HFF-Myc (cell line): ENCODE measurements at places on chromosomes 13 and 19.

GRCh38 chr19:49116544-49116943, 2.4 kb downstream of the LIN7B start:
- DNase-seq = no peak

- DNase-seq = no peak
Observed at GRCh38 chr19:39969266-39969665, 1.7 kb upstream of the PSMC4 start.

- DNase-seq = no peak
Observed at GRCh38 chr19:40539070-40539469, 37.6 kb upstream of the SHKBP1 start.

DNA sequence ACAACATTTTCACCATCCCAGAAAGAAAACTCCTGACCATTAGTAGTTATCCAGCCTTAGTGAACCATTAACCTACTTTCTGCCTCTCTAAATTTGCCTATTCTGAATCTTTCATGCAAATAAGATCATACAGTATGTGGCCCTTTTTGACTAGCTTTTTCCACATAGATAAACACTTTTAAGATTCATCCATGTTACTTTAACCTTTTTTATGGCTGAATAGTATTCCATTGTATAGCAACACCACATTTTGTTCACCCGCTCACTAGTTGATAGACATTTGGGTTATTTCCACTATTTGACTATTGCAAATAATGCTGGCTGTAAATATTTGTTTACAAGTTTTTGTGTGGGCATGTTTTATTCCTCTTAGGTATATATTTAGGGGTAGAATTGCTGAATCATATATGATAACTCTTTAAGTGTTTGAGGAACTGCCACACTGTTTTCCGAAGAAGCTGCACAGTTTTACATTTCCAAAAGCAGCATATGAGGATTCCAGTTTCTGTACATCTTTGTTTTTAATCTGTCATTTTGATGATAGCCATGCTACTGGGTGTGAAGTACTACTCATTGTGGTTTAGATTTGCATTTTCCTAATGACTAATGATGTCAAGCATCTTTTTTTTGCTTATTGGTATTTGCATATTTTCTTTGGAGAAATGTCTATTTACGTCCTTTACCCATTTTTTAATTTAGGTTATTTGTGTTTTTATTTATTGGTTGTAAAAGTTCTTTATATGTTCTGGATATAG, 17.1 kb downstream of the COG6 start:
- DNase-seq = no peak

DNA sequence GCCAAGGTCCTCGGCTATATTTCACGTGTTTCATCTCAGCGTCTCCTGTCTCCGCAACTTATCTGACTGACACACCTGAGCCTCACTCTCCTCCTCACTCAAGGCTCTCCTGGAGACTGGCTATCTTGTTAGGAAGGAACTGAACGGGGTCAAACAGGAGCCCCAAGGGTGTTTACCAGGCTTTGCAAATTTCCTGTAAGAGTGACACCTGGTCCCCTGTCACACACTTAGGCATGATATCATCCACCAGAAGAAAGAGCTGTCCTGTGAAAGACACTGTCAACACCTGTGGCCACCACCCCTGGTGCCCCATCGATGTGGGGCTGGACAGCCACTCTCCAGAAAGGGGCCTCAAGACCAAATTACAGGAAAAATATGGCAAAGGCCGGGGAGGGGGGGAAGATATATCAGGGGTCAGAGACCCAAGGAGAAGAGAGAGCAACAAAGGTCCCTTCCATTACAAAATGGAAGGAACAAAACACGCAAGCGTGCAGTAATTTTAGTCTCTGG, 2.9 kb downstream of the CD70 start:
- DNase-seq = no peak

GRCh38 chr19:8690753-8691539, 7.6 kb downstream of the ACTL9 start:
- no peak for DNase-seq

GRCh38 chr19:47309608-47310007, at the start of gene C5AR1:
C5AR1 (plus strand) TSS chr19:47309861; CDS start chr19:47309896, 35 bp downstream.
- DNase-seq = no peak

DNA sequence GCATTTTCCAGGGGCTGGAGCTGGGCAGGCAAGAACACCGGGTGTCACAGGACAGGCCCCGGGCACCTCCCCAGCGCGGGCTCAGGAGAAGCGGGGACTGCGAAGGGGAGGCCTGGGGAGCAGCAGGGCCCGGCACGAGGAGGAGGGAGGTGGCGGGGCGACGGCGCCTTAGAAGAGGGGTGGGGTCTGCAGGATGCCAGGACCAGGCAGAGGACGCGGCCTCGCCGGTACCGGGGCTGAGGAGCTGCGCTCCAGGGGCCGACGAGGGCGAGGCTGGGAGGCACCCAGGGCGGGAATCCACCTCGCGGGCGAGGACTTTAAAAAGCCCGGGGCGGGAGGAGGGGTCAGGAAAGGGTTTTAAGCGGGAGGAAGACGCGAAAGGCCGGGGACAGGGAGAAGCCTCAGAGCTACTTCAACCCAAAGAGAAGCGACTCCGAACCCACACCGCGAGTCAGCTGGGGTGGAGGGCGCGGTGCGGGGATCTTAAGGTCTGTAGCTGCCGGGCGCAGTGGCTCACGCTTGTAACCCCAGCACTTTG, 665 bp downstream of the ZNF347 start:
- no peak for DNase-seq

- DNase-seq = no peak
Observed at GRCh38 chr19:39677961-39678889, 22.5 kb downstream of the LGALS16 start.

- DNase-seq = no peak
Observed at GRCh38 chr19:2354670-2355069, 5.4 kb upstream of the TMPRSS9 start.

GRCh38 chr13:113796211-113796963, 37.4 kb downstream of the TMEM255B start:
- DNase-seq = no peak

DNA sequence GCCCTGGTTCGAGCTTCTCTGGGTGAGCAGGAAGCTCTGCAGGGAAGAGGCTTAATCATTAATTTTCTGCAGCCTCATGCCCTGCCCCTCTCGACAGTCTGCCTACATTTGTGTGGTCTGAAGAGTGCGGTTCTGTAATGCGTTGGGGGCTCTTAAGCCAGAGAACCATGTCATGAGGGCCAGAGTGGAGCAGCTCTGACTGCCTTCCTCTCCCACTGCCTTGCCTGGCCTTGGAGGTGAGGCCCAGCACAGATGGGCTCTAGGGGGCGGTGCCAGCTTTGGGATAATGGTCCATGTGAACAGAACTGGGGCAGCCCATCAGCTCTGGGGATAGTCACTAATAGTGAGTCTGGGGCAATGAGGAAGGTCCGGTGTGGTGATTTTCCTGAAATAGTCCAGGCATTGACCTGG, 5.7 kb downstream of the FGF9 start:
- no peak for DNase-seq

GRCh38 chr19:32824191-32824751, 45.3 kb downstream of the SLC7A9 start:
- DNase-seq = no peak

DNA sequence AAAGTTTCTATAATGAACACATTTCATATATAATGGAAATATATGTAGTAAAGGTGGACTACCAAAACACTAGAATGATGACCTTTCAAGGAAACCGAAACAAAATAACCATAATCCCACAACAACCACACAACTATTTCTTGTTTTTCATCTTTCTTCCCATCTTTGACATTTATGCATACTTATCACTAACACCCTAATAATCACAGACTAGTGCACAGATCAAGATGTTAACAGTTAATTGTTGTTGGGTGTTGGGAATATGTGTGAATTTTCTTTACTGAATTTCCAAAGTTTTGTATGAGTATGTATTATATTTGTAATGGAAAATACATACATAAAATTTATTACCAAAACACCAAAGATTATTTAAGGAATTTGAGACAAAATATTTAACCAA, 30.3 kb downstream of the PEG3 start:
- no peak for DNase-seq

- no peak for DNase-seq
Observed at GRCh38 chr19:39031368-39032062, 834 bp downstream of the FBXO27 start.

- no peak for DNase-seq
Observed at GRCh38 chr13:36343766-36344165, 2.4 kb downstream of the SPART start.

GRCh38 chr13:83618966-83619365, 263.3 kb downstream of the SLITRK1 start:
- no peak for DNase-seq

GRCh38 chr13:21736926-21737325, 66.1 kb downstream of the FGF9 start:
- DNase-seq = no peak

- no peak for DNase-seq
Observed at GRCh38 chr19:18366021-18366435, 19.9 kb upstream of the GDF15 start.

DNA sequence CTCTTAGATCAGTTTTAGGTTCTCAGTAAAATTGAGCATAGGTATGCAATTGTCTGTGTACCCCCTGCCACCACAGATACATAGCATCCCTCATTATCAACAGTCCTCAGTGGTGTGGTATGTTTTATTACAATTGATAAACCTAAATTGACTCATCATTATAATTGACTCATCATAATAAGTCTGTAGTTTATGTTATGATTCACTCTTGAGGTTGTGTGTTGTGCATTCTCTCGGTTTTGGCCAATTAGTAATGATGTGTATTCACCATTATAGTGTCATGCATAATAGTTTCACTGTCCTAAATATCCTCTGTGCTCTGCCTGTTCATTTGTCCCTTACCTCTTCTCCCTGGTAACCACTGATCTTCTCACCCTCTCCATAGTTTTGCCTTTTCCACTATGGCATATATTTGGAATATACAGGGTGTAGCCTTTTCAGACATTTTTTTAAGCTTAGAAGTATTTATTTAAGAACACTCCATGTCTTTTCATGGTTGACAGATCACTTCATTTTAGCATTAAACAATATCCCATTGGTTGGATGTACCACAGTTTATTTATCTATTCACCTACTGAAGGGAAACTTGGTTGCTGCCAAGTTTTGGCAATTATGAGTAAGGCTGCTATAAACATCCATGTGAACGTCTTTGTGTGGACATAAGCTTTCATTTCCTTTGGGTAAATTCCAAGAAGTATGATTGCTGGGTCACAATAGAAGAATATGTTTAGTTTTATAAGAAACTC, 1620.6 kb upstream of the MIR17HG start:
- no peak for DNase-seq

DNA sequence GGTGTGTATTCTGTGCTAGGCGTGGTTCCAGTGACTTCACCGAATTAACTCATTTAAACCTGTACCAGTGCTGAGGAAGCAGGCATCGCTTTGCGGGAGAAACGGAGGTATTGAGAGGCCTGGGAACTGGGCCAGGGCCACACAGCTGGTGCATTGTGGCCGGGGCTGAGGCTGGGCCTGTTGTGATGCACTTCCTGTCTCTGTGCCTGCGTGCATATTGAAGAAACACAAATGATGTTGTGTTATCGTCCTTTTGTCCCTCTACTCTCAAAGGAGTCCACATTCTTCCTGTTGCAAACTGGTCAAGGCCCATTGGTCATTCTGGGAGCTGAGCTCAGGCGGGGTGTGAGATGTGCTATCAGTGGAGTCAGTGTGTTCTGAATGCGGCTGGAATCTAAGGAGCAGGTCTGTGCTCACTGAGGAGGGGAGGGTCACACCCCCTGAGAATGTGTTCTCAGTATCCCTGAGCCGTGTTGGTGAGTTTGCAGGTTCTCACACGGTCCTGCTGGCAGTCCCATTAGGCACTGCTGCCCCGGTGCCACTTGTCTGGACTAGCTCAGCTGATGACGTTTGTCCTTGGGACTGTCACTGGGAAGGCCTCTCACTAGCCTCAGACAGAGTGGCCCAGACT, 62.1 kb downstream of the ARHGEF7 start:
- DNase-seq = no peak

- no peak for DNase-seq
Observed at GRCh38 chr19:5065663-5066093, 96.8 kb downstream of the KDM4B start.

GRCh38 chr19:50022823-50023222, 2.3 kb downstream of the VRK3 start:
- DNase-seq = no peak

GRCh38 chr13:97390941-97391600, 42.9 kb upstream of the RAP2A start:
- DNase-seq = no peak

- no peak for DNase-seq
Observed at GRCh38 chr19:35154525-35155406, at the start of gene FXYD5. FXYD5 (plus strand) TSS chr19:35154735; CDS start chr19:35155551, 816 bp downstream.

- DNase-seq = peak; percentile 27
Observed at GRCh38 chr13:114025714-114026431, 52.0 kb upstream of the C13orf46 start.

DNA sequence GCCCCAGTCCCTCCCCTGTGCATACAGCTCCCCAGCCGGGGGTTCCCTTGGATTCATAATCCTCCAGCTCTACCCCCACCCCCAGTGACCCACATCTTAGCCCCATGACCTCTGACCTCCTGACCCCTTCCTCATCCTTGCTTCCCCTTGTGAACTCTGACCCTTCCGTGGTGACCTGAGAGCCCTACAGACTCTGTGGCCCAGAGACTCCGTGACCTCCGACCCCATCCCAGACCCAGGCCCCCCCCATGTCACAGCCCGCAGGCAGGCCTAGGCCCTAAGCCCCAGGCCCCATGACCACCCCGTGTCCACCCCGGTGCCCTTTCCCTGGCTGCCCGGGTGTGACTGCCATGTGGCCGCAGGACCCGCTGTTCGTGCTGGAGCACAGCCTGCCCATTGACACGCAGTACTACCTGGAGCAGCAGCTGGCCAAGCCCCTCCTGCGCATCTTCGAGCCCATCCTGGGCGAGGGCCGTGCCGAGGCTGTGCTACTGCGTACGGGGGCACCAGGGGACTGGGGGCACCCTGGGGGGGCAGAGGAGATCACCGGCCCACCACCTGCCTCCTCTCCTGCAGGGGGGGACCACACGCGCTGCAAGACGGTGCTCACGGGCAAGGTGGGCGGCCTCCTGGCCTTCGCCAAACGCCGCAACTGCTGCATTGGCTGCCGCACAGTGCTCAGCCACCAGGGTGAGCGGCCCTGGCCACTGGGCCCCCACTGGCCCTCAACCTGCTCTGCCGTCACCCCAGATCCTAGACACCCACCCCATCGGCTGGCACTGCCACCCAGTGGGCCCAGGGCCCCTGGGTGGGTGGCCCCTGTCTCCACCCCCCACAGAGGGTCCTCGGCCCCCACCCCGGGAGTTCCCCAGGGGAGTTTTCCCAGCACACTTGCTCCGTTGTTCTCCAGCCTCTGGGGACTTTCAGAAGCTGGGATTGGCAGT, 2.4 kb upstream of the SPIB start:
- DNase-seq = no peak

DNA sequence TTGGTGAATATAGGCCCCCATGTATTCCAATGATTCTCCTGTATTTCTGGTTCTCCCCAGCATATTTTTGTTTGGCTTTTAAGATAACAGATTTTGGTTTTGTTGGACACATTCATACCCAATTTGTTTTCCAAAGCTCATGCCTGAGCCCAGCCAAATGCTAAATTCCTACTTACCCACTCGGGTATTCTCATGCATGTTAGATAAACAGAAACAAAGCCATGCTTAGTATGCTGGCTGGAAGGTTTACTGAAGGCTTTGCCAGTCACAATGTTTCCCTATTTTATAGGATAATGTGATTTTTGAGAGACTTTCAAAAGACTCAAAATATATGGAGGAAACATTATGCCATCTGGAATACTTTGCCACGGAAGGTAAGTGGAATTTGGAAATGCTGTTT, 206.8 kb downstream of the ATP8A2 start:
- DNase-seq = no peak
